ENCODE measurements at places on chromosomes 1 and 21. TPM values are rescaled to one million over a fixed set of nuclear protein-coding genes. Genes with fewer than 3 reads are reported as not detected.

The TSACC gene
- not detected for total RNA-seq

The C4BPA gene
- not detected for total RNA-seq

The GJB3 gene
- total RNA-seq, result not detected

The MYCBP gene
- 16.8 TPM for total RNA-seq

The KCNJ15 gene
- total RNA-seq, result 0.46 TPM

The OR2M2 gene
- total RNA-seq, result not detected

The MRPL55 gene
- 57.0 TPM for total RNA-seq

The PAQR6 gene
- 0.54 TPM for total RNA-seq

The PDE9A gene
- total RNA-seq, result 3.4 TPM

The CFAP74 gene
- not detected for total RNA-seq

- no peak for DNase-seq
Observed at GRCh38 chr21:15763359-15763758, 33.6 kb downstream of the USP25 start.

- no peak for DNase-seq
Observed at GRCh38 chr21:38500073-38500472, 1.8 kb upstream of the ERG start.

- no peak for DNase-seq
Observed at GRCh38 chr1:180256341-180257027, 26.4 kb downstream of the LHX4 start.

DNA sequence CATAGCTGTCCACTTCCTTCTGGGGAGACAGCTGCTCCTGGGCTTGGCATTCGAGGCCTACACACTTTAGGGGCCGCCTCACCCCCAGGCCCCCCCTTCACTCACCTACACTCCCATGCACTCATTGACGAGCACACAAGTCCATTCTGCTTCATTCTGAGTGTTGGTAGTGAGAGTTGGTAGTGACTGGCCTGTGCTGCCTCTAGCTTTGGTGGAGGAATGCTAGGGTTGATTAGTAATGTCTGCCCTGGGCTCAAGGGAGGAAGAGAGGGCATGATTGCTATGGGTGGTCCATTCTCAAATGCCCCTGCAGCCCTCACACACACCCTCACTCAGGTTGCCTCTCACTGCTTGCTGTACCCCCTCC is 30.4 kb downstream of the TRIM11 start:
- no peak for DNase-seq

GRCh38 chr1:196454792-196455191 is 153.4 kb downstream of the KCNT2 start:
- DNase-seq, result no peak

DNA sequence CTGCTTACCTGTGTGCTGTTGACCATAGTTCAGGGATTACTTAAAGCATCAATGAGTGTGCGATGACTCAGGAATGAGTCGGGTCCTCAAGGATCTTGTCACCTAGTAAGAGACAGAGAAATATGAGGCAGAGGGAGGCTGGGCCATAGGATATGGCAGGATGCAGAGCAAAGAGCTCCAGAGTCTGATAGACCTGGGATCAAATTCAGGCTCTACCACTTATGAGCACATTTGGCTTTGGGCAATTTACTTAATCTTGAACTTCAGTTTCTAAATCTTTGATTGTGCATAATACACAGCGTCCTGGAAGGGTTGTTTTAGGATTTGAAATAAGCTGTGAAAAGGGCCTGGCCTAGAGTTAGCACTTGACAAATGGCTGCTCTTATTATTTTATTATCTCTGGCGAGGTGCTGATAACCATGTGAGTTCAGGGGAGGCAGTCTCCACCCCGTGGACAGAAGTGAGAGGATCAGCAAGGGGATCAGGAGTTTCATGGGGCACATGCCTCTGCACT is 94.5 kb downstream of the ROR1 start:
- no peak for DNase-seq

- no peak for DNase-seq
Observed at GRCh38 chr1:54376430-54377039, 29.7 kb downstream of the SSBP3 start.

GRCh38 chr1:239547987-239548386 is 161.6 kb downstream of the CHRM3 start:
- no peak for DNase-seq

DNA sequence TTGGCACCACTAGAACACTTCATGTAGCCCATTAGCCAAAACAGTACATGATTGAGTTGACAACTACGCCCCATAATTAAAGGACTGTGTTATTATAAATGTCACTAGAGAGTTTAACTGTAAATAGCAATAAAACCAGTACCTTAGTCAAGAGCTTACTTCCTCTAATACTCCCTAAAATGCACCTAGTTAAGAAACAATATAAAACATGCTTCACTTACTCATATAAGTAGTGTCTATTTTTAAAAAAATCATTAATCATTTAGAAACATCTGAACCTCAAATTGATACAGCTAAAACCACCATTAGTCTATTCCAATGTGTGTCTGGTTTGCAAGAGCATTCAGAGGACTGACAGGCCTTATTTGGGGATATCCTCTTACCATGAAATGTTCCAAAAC is 25.3 kb downstream of the PTP4A2 start:
- no peak for DNase-seq

DNA sequence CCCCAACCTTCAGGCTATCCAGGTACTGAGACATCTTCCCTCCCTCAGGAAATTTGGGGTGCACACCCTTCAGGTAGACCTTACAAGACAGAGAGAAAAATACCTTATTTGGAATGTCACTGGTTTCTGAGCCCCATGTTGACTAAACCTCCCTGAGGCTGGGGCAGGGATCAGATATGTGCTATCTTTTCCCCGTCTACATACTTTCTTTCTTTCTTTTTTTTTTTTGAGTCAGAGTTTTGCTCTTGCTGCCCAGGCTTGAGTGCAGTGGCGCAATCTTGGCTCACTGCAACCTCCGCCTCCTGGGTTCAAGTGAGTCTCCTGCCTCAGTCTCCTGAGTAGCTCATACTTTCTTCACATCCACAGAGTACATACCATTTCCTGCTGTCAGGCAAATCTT is 1.6 kb downstream of the CYB5R1 start:
- DNase-seq, result no peak

GRCh38 chr1:39489567-39490239 is 1.7 kb upstream of the BMP8A start:
- DNase-seq, result no peak

- DNase-seq, result no peak
Observed at GRCh38 chr1:203045821-203046594, 19.7 kb downstream of the PPFIA4 start.

DNA sequence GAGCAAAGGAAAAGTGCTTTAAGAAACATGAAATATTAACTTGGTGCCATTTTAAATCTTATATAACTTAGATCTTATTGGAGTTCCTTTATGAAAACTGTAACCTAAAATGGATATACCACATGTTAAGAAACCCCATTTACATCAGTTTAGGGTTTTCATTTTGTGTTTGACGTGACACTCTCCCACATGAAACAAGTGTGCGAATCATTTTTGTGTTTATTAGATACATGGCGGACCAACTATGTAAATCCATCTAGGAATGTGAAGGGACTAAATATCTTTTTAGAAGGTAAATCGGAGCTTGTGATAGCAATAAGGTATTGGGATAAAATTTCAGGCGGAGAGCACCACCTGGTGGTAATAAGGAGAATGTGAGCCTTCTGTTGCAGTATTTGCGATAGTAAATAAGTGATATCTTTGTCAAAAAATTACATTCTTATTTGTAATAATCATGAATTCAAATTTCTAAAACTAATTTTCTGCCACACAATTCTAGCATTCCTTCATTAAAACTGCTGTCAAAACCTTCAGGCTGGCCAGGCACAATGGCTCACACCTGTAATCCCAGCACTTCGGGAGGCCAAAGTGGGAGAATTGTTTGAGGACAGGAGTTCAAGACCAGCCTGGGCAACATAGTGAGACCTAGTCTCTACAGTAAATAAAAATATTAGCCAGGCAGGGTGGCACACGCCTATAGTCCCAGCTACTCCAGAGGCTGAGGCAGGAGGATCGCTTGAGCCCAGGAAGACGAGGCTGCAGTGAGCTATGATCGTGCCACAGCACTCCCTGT is 31.3 kb downstream of the SMAP2 start:
- no peak for DNase-seq

DNA sequence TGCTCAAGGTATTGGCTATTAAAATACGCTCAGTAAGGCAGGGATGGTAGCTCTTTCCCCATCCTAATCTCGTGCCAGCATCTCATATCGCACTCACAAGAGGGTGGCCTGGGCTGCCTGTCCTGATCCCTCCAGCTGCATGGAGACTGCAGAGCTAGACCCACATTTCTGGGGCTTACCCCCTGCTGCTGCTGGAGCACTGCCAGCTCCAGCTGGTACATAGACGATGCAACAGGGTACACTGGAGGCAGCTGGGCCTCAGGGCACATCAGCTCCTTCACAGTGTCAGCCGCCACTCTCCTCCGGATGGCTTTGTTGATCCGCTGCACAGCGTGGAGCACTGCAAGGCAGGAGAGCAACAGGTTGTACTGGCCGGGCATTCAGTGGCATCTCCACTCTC is 16.0 kb downstream of the IQGAP3 start:
- DNase-seq, result no peak

DNA sequence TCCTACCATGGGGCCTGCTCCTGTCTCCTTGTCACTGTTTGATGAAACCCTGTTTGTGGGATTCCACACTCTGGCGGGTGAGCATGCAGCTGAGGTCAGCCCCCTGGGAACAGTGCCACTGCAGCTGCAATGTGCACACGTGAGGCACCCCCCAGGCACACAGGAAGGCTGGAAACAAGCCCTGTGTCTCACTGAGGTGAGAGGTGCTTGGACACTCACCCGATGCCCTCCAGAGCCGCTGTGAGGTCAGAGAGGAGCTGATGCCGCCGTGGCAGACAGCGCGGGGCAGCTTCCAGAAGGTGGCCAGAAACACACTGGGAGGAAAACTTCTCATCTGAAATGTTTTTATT is 49.7 kb downstream of the SLX9 start:
- DNase-seq, result peak; percentile 32

DNA sequence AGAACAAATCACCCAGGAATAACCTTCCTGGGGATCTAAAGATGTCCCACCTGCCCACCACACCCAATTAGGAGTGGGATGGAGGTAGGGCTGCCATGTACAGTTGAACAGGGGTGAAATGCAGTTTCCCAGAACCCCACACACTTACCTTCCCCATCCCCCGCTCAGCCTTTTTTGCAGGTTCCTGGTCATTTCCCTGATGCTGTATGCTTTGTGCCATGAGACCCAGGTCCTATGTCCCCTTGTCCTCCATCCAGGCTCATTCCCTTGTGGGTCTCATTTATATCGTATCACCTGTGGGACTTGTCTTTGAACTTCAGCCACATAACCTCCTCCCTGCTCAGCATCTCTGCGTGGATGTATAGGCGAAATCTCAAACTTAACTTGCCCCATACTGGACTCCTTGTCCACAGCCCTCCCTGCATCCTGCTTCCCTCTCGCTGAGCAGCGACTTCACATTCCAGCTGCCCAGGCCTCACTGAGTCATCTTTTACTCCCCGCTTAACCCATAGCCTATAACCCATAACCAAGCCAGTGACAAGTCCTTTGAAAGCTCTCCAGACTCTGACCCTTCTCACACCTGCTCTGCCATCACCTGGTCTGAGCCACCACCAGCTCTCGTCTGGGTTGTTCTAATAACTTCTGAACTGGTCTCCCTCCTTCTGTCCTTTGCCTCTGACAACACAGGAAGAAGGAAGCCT is 4.7 kb downstream of the LDLRAD2 start:
- no peak for DNase-seq

- no peak for DNase-seq
Observed at GRCh38 chr1:14514739-14515138, 83.7 kb upstream of the KAZN start.

DNA sequence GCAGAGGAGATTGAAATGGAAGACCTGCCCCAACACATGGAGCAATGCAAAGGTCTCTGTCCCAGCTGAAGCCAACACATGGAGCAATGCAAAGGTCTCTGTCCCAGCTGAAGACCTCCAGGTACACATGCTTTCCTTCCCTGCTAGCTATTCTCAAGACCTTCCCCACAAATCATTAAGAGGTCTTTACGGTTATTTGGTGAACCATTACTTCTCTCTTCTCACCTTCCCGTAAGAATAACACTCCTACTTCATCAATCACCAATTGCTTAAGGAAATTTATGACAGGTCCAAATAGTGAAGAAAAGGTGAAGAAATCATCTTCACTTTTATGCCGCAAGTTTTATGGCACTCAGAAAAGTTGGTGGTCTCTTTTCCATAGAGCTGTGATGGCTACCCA is 138.8 kb downstream of the NTPCR start:
- no peak for DNase-seq

DNA sequence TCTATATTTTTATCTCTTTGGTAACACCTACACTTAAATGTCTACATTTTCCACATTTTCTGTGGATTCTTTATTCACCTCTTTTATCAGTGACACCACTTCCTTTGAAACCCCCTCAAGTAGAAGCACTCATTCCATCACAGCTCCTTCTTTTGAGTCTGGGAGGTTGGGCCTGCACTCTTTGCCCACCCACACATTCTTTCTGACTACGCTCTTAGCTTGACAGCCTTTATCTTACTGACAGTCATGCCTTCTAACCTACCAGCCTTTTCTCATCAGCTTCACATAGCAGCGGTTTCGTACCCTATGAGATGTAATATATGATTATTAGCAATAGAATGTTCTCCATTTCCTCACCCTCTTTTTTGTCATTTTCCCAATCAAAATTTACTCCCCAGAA is 151.9 kb downstream of the TNFSF18 start:
- no peak for DNase-seq

DNA sequence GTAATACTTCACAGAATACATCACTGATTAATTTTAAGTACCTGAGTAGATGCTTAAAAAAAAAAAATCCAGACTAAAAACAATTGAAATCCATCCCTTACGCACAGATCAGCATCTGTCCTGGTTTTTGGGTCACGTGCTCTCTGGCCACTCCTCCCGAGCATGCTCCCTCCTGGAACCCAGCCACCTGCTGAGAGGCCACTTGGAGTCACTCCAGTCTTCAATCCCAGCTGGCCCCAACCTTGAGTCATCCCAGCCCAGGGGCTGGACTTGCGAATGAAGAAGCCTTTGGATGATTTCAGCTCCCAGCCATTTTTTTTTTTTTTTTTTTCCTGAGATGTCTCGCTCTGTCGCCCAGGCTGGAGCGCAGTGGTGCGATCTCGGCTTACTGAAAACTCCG is 8.9 kb downstream of the MAP1LC3C start:
- peak; percentile 85 for DNase-seq

- DNase-seq, result no peak
Observed at GRCh38 chr1:17717594-17718535, 37.3 kb upstream of the ACTL8 start.

DNA sequence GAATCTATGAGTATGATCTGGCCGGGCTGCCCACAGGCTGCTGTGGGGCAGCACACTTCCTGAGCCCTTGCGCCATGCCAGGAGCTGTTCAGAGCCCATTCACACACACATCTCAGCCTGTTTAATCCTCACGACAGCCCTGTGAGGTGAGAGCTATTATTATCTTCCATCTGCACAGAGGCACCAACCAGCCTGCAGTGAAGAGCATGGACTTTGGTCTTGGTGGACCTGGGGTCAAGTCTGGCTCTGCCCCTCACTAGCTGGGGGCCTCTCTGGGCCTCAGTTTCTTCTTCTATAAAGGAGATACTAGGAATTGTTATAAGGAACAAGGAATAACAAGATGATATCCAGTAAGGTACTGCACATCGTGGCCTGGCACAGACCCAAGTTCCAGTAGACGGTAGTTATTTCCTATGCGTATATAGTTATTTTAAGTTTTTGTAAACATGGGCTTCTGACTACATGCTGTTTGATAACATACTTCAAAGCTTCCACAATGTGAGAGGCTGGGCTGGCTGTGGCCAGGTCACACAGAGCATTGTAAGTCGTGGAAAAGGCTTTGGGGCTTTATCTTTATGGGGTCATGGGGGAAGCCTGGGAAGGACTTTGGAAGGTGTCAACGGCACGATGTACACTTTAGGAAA is 3.4 kb upstream of the PADI2 start:
- DNase-seq, result no peak
